ENCODE measurements at places on chromosomes 1 and 21. TPM values are rescaled to one million over a fixed set of nuclear protein-coding genes. Genes with fewer than 3 reads are reported as not detected.

- DNase-seq = no peak
Measured at GRCh38 chr1:17488995-17489767, 49.7 kb upstream of the RCC2 start.

ARHGAP29 gene
- 7.1 TPM for total RNA-seq

DNA sequence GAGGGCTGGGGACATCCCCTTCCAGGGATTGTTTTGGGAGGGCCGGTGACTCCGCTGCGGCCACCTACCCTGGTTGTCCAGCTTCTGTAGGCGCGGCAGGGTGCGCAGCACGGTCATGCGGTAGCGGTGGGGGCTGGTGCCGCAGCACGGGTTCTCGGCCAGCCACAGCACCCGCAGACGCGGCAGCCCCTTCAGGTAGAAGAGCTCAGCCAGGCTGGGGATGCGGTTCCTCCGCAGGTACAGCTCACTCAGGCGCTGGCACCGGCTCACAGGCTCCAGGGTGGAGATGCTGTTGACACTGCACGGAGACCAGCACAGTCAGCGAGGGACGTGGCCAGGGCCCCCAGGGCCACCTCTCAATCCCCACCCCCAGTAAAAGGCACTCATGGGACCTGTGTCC, 6.2 kb downstream of the CFAP410 start:
- no peak for DNase-seq

GRCh38 chr1:193476748-193477147, 290.3 kb upstream of the B3GALT2 start:
- no peak for DNase-seq

DNA sequence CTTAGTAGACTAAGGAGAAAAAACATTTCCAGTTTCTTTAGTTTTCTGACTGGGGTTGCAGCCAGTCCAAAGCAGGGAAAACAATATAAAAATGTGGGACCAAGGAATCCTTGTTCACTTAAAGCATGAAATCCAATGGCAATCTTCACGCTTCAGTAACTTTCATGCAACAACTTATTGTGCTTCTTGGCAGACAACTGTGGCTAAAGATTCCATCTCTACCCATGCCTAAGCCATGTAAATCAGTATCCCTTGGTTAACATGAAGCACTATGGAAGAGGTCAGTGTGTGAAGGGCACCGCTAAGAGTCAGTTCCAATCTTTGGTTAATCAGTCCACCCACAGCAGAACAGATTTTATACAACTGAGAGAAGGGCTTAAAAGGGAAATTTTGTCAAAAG, 201.8 kb upstream of the GREM2 start:
- DNase-seq = no peak

- DNase-seq = no peak
Measured at GRCh38 chr21:22351076-22351475, 1352.9 kb downstream of the NCAM2 start.

All from esophagus squamous epithelium (tissue), 5 donors.